ENCODE measurements at places on chromosomes 4 and X.
A peak's percentile ranks its signal among the peaks of the same experiment; 100 is the strongest.

DNA sequence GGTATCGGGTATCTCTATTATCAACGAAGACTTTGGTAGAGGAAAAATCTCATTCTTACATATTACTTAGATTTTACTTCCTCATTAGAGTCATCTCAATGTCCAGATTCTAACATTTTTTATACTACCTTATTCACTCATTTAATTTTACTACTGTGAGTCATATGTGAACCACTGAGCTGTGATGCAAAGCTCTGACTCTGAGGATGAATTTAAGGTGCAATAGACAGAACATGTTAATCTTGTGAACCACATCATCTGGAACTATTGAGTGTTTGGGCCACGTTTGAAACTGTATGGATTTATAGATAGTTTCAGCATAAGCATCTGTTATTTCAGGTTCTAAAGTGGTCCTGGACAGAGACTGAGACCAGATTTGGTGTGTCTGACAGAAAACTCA lies 78.4 kb downstream of the PWWP3B start:
- DNase-seq, result no peak

GRCh38 chrX:9293051-9293496 lies 171.8 kb upstream of the TBL1X start:
- DNase-seq, result no peak

GRCh38 chrX:50827996-50828395 lies 14.0 kb upstream of the SHROOM4 start:
- DNase-seq, result no peak

- no peak for DNase-seq
Measured at GRCh38 chr4:81350040-81350439, 121.7 kb downstream of the RASGEF1B start.

- no peak for DNase-seq
Measured at GRCh38 chr4:39569209-39569608, 42.0 kb upstream of the UGDH start.

- no peak for DNase-seq
Measured at GRCh38 chr4:52783069-52783468, 31.8 kb upstream of the ERVMER34-1 start.

- DNase-seq, result no peak
Measured at GRCh38 chr4:133186845-133187244, 37.8 kb downstream of the PCDH10 start.

DNA sequence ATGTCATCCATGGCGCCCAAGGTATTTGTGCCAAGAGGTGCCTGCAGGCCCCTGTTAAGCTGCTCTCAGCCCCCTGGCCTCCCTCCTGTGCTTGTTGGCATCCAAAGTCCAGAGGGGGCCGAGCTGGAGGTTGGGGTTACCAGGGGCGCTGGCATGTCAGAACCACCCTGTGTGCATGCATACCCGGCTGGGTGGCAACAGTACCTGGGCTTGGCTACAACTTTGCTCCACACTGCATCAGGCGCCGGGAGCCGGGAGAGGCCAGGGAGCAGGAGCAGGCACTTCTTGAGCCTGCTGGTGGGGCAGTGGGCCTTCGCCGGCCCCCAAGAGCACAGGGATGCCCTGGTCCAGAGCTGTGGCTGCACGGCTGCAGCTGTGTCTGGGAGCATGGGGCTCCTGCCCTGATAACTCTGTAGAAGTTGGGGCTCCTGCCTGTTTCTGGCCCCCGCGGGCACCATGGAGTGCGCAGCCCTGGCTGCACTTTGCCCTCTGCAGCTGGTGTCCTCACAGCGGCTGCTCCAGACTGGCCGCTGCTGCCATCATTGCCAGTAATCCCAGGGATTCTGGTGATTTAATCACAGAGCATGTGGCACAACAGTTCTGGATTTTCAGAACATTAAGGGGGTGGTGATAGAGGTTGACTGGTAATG lies 130.3 kb downstream of the ARHGAP10 start:
- no peak for DNase-seq

GRCh38 chr4:123990310-123990870 lies 593.8 kb downstream of the SPRY1 start:
- no peak for DNase-seq

GRCh38 chrX:8632924-8633323 lies 99.0 kb downstream of the ANOS1 start:
- no peak for DNase-seq

- DNase-seq, result no peak
Measured at GRCh38 chrX:72340626-72341025, 34.9 kb upstream of the CITED1 start.

DNA sequence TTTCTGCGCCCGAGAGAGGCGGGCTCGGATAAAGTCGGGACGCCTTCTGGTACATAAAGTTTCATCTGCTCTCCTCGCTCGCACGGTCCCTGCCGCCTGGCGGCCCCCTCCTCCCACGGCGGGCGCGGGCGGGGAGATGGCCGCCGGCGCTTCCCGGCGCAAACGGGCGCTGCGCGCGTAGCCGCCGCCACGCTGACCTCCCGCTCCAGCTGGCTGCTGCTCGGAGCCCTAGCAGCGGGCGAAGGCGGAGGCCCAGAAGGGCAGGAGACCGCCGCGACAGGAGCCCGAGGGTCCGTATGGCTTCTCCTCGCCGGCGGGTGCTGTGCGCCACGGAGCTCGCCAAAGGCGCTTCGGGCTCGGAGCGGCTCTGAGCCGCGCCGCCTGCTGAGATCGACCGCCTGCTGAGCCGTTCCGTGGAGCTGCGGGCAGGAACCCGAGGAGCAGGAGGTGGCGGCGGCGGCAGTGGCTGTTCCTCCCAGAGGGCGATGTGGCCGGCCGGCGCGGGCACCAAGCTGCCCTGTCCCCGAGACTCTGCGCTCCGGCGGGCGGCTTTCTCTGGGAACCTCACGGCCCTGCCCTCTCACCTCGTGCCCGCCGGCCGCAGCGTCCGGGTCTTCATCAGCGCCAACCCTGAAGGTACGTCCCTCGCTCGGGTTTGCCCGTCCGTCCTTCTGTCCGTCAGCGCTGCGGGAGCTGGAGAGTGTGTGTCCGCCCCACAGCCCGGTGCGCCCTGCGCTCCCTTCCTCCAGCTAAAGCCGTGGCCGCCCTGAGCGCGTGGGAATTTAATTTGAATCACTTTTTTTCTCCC lies at the start of gene NWD2:
Gene NWD2, plus strand, starts transcription at position 161 of the 808 bp plus-strand sequence. Its CDS starts 325 bp downstream, at position 486.
- no peak for DNase-seq

DNA sequence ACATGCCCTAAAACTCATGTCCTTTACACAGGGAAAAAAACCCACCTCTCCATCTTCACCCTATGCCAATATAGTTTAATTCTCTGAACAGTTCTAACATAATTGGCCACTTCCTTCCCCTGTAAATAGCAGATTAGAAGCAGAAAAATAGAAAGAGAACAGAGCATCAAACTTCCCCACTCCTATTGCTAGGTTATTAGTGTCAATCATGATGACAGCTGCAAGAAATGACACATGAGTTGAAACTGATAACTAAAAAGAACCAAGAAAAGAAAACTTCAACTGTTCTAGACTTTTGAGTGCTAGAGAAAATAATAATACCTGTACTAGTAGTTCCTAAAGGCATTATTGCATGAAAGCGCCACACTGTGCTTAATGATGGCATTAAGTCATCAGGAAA lies 284.5 kb upstream of the TRPC5 start:
- DNase-seq, result no peak

DNA sequence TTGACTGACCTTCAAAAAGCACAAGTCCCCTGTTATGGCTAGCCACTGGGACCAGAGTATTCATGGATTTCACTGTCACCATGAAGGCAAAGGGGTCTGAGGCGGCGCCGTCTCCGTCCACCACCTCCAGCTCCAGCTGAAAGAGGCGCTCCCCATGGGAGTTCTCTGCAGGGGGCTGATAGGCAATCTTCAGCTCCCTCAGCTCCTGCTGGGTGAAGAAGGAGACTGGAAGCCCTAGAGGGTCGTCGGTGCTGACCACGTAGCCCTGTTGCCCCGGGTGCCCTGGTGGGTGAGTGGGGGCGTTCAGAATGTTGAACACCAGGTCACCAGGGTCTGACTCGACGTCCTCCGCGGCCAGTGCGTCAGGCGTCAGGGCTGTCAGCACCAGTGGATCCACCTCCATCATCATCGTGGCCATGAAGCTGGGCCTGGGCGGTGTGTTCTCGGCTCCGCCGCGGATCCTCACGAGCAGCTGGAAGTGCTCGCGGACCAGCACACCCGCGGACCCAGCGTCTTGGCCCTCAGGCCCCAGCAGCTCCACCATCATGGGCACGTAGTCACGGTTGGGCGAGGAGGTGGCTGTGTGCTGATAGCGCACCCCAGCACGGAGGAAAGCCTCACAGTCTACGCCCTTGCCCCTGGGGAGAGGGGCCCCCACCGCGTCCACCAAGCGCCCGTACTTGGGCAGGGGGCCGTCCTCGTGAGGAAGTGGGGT lies 987 bp downstream of the FREM3 start:
- no peak for DNase-seq

DNA sequence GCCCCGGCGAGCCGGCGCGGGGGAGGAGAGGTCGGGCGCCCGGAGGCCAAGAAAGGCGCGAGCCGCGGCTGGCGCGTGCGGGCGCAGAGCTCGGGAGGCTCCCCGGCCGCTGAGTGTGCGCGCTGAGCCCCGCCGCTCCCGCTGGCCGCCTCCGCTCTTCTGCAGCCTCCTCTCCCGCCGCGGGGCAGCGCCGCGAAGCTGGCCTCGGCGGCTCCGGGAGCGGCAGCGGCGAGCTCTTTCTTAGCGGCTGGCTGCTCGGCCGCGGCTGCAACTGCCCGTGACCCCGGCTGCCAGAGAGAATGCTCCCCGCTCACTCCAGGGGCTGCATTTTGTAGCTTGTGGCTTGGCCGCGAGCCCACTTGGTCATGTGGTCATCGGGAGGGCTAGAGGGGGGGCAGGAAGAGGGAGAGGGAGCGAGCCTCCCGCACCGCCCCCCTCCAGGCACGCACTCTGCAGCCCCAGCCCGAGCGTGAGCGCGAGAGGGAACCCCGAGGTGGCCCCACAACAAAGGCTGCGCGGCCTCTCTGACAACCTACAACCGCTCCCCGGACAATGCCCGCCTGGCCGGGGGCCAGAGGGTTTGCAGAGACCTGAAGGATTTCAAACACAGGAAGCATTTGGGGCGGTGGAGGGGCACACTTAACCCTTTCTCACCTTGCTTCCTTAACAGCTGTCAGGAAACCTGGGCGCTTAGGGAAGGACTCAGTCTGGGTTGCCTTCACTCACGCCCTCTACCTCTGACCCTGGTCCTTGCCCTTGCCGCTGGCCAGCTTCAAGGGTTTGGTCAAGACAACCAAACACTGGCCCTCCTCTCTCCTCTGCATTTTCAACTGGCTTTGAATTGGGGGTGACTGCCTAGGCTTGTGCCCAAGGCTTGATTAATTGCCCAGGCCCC lies at the start of gene APLN:
Gene APLN, minus strand, starts transcription at position 305 of the 895 bp plus-strand sequence. CDS start 326 bp downstream, outside the sequence.
- DNase-seq, result no peak

GRCh38 chrX:39372115-39372514 lies 570.9 kb downstream of the MID1IP1 start:
- DNase-seq, result no peak

GRCh38 chr4:19520939-19521520 lies 730.7 kb upstream of the SLIT2 start:
- DNase-seq, result no peak

GRCh38 chr4:177938226-177938625 lies 496.0 kb upstream of the AGA start:
- no peak for DNase-seq

GRCh38 chr4:17469931-17470674 lies 41.8 kb downstream of the QDPR start:
- no peak for DNase-seq

- DNase-seq, result no peak
Measured at GRCh38 chr4:166091146-166091545, 218.1 kb downstream of the TLL1 start.

DNA sequence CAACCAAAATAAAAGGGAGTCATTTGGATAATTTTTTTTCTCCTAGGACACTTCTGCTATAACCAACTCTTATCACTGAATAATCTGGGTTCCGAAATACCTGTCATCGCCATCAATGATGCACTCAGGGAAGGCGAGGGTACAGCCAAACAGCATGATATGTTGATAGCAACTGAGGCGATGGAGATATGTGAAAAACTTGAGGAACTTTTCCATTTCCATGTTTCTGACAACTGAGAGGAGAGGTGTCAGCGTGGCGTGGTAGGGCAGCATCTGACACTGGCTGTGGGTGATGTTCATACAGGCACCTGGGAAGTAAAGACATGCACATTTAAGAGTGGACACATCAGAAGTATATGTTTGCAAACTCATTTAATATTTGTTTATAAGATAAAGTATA lies 74.6 kb downstream of the CORIN start:
- no peak for DNase-seq

GRCh38 chr4:25767877-25768725 lies 94.7 kb downstream of the SEL1L3 start:
- no peak for DNase-seq

DNA sequence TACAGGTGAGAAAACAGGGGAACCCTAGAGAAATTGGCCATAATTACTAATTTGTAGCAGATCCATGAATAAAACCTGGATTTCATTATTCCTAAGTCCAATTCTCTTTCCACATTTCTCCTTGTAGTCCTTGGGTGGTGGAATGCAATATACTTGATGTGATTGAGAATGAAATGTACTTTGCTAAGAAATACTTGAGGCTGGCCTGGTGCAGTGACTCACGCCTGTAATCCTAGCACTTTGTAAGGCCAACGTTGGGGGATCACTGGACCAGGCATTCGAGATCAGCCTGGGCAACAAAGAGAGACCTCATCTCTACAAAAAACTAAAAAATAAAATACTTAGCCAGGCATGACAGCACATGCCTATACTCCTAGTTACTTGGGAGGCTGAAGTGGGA lies 15.9 kb downstream of the TMEM184C start:
- no peak for DNase-seq

DNA sequence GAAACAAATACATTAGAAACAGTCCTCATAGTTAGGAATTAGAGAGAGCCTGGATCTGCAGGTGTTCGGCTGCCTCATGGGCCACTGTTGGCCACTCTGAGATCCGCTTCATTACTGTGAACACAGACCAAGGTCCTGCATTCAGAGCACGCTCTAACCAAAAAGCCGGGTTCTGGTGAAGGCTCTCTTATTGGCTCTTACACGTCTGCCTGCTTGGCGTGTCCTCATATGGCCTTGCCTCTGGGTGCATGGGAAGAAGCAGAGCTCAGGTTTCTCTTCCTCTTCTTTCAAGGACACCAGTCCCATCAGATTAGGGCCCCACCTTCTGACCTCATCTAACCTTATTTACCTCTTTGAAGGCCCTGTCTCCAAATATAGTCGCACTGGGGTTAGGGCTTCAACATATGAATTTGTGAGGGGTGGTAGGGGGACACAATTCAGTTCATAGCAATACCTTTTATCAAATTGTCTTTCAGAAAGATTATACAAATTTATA lies 37.1 kb upstream of the ELF2 start:
- peak; percentile 41 for DNase-seq

GRCh38 chr4:76301068-76301774 lies 5.3 kb upstream of the STBD1 start:
- peak; percentile 80 for DNase-seq

DNA sequence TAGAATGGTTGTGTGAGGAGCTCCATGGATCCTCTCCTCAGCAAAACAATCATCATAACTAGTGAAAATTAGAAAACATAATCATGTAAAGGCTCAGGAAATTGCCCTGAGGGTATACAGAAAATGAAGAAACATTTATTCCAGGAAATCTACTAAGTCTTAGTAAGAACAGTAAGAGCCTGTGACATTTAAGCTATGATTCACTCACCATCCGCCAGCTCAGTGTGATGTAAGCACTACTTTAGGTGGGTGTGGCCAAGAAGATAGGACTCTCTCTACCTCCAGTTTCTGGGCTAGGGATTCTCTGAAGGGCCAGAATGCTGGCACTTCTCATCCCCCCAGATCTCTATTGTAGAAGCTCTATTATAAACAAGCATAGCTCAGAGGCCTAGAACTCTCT lies 147.5 kb downstream of the DLG3 start:
- no peak for DNase-seq

All from GM19239 (cell line).